ENCODE measurements at places on chromosomes 12 and 14.

DNA sequence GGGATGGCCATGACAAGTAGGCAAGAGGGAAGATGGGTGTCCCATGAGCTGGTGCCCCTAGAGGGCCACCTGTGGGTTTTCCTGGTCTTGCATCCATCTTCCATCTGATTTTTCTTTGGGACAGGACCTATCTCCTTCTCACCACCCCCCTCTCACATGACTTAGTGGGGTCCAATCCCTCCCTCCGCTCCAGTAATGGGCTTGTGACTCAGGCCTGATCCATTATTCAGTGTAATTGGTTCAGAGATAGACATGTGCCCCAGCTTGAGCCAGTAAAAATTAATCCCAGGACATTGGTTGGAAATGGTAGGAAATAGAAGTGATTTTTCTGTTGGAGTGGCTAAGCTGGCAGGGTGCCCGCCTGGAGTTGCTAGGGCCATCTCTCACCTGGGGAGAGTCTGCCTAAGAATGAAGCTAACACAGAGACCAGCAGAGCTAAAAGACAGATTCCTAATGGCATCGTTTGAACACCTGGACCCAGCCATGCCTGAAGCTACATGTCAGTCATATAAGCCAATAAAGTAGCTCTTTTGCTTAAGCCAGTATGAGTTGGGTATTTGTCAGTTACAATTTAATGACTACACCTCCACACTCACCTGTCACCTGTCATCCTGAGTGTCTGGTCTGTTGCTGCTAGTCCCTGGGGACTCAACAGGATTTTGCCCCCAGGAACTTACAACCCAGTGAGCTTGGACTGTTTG, 14.7 kb downstream of the RASAL1 start:
- no peaks in the 10 kb centered on the region for H3K4me1 ChIP-seq
- DNase-seq, result no peak
- H3K36me3 ChIP-seq, result no peaks in the 10 kb centered on the region
- H3K4me3 ChIP-seq, result no peak overlapping the region
- H3K27me3 ChIP-seq, result no peaks in the 10 kb centered on the region
- H3K27ac ChIP-seq, result no peak overlapping the region

DNA sequence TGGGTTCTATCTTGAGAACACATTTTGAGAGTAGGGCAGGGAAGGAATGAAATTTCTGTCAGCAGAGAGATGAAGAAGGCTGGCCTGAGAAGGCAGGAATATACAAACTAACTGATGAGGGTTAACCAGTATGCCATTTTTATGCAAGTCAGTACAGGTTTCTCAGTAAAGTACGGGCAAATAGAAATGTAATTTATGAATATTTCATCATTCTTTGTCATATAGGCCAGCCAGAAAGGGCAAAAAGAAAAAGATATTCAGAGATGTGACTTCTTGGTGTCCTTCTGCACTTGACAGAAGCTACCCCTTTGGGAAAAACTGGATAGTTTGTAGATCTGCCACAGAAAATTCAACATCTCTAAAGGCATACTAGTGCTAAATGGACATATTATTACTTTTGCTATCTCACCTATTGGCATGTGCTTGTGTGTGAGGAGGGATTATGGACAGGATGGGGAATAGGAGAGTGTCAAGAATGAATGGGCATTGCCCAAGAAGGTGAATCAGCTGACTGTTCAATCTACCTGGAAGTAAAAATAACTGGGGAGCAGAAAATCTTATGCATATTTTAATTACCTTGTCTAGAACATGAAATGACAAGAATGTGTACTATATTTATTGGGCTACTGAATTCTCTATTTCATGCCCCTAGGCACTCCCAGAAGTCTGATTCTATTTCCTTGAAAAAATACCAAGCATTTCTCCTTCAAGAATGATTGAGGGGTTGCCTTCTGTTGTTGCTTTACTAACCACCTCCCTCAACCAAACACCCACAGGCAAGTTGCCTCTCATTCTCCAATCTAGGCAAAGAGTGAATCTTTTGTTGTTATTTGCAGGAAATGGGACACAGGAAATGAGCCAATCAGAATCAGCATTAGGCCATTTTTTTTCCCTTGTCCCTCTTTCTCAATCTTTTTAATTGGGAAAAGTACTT, 175.1 kb upstream of the SLC38A2 start:
- DNase-seq, result no peak
- no peak overlapping the region for H3K27ac ChIP-seq
- H3K27me3 ChIP-seq, result no peaks in the 10 kb centered on the region

DNA sequence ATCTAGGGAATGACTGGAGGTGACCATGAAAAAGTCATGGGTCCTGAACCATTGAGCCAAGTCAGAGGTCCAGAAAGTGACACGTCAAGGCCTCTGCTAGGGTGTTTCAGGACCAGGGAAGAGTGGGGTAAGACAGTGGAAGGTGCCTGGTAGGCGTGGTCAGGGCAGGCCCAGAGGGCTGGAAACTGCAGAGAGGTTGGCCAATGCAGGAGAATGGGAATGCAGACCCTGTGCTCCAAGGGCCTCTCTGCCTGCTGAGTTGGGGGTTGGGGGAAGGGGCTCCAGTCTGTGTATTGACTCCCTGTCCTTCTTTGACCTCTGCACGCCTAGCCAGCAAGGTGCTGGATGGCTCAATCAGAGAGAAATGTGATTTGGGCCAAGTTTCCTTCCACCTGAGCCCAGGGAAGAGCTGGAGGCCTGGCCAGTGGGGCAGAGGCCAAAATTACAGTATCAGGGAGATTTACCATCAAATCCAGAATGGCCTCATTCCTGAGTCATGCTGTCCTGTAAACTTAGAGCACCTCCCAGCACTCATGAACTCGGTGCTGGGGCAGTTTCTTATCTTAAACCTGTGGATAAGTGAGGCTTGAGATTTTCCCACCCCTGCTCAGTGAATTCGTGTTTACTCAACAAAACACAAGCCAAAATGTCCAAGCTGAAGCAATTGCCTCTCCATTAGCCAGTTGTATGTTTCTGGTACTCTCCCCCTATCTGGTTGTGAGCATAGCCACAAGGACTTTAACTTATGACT, 24.4 kb downstream of the IRF2BPL start:
- no peaks in the 10 kb centered on the region for H3K27me3 ChIP-seq
- no peak for DNase-seq
- no peak overlapping the region for H3K27ac ChIP-seq
- peaks cover 10% of the 10 kb centered on the region for H3K4me1 ChIP-seq
- H3K4me3 ChIP-seq, result no peak overlapping the region

GRCh38 chr14:74763803-74764531, 851 bp downstream of the YLPM1 start:
- H3K4me1 ChIP-seq, result peaks cover 41% of the 10 kb centered on the region
- H3K4me3 ChIP-seq, result peak overlapping the region; percentile 84
- no peaks in the 10 kb centered on the region for H3K27me3 ChIP-seq
- H3K36me3 ChIP-seq, result no peaks in the 10 kb centered on the region
- peak overlapping the region; percentile 96 for H3K27ac ChIP-seq
- DNase-seq, result no peak

DNA sequence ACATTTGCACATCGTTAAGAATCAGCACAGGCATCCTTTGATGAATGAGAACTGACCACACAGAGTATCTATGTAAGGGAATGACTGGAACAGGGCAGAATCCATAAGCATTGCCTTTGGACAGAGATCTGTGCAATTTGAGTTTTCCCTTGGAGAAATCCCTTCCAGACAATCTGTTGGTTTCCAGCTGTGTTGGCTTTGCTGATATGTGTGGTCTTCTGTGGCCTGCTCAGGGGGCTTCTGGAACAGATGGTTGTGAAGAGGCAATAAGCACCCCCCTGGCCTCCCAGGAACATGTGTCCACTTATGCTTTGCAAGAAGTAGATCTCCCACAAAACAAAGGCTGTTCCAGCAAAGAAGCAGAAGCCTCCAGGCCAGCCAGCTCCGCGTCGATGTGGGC, 111.4 kb upstream of the TMEM132C start:
- H3K4me1 ChIP-seq, result no peaks in the 10 kb centered on the region
- H3K27me3 ChIP-seq, result no peaks in the 10 kb centered on the region
- no peak overlapping the region for H3K4me3 ChIP-seq
- H3K27ac ChIP-seq, result no peak overlapping the region

GRCh38 chr12:89247967-89248366, 104.3 kb downstream of the DUSP6 start:
- no peak overlapping the region for H3K4me3 ChIP-seq
- no peaks in the 10 kb centered on the region for H3K27me3 ChIP-seq
- no peak overlapping the region for H3K27ac ChIP-seq
- no peaks in the 10 kb centered on the region for H3K36me3 ChIP-seq
- no peak for DNase-seq
- H3K4me1 ChIP-seq, result peaks cover 22% of the 10 kb centered on the region

DNA sequence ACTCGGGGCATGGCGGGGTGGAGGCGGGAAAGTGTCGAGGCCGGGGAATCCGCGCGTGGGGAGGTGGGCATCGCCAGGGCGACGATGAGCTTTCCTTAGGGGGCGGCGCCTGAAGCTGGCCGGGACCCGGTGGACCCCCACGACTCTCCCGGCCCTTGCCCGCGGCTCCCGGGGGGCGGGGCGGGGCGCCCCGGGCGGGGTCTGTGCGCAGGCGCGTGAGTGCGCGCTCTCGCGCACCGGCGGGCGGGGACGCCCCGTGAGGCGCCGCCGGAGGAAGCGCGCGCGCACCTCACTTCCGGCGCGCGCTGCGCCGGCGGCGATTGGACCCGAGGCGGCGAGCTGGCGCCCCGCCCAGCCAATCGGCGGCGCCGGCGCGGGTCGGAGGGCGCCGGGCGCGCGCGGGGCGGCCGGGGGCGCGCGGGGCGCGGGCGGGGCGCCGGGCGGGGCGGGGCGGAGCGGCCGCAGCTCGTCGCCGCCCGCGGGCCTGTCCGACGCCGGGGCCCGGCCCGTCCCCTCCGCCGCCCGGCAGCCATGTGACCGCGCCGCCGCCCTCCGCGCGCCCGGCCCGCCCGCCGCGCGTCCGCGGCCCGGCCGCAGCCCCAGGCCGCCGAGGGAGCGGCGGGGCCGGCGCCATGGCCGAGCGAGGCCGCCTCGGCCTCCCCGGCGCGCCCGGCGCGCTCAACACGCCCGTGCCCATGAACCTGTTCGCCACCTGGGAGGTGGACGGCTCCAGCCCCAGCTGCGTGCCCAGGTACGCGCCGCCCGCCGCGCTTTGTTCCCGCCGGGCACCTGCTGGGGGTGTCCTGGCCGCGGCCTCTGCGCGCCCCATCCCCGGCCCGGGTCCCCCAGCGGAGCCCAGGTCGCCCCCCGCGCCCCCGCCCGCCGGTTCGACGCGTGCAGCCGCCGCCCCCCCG, at the start of gene PACS2:
PACS2 (plus strand) TSS at position 462 of the 914 bp plus-strand sequence; CDS start at position 633, 171 bp downstream.
- H3K27me3 ChIP-seq, result no peaks in the 10 kb centered on the region
- peak; percentile 71 for DNase-seq
- H3K4me1 ChIP-seq, result peaks cover 27% of the 10 kb centered on the region
- peak within 1 kb of the TSS; percentile 31 for H3K27ac ChIP-seq
- peak within 1 kb of the TSS; percentile 61 for H3K4me3 ChIP-seq

- no peak overlapping the region for H3K4me3 ChIP-seq
- H3K4me1 ChIP-seq, result no peaks in the 10 kb centered on the region
- H3K27ac ChIP-seq, result no peak overlapping the region
- H3K27me3 ChIP-seq, result no peaks in the 10 kb centered on the region
Observed at GRCh38 chr12:24822121-24822899, 126.6 kb downstream of the BCAT1 start.

DNA sequence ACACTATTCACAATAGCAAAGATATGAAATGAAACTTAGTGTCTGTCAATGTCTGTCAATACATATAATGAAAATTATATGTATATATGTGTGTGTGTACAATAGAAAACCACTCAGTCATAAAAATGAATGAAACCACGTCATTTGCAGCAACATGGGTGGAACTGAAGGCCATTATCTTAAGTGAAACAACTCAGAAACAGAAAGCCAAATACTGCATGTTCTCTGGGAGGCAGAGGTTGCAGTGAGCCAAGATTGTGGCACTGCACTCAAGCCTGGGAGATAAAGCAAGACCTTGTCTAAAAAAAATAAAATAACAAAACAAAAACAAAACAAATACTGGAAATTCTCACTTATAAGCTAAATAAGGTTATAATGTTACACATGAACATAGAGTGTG, 16.7 kb upstream of the E2F7 start:
- H3K27me3 ChIP-seq, result no peaks in the 10 kb centered on the region
- H3K36me3 ChIP-seq, result no peaks in the 10 kb centered on the region
- no peaks in the 10 kb centered on the region for H3K4me1 ChIP-seq
- no peak overlapping the region for H3K4me3 ChIP-seq
- no peak overlapping the region for H3K27ac ChIP-seq

GRCh38 chr14:103634156-103634555, 5.1 kb downstream of the KLC1 start:
- no peak overlapping the region for H3K27ac ChIP-seq
- H3K27me3 ChIP-seq, result no peaks in the 10 kb centered on the region
- H3K36me3 ChIP-seq, result peaks cover 3% of the 10 kb centered on the region
- DNase-seq, result no peak

DNA sequence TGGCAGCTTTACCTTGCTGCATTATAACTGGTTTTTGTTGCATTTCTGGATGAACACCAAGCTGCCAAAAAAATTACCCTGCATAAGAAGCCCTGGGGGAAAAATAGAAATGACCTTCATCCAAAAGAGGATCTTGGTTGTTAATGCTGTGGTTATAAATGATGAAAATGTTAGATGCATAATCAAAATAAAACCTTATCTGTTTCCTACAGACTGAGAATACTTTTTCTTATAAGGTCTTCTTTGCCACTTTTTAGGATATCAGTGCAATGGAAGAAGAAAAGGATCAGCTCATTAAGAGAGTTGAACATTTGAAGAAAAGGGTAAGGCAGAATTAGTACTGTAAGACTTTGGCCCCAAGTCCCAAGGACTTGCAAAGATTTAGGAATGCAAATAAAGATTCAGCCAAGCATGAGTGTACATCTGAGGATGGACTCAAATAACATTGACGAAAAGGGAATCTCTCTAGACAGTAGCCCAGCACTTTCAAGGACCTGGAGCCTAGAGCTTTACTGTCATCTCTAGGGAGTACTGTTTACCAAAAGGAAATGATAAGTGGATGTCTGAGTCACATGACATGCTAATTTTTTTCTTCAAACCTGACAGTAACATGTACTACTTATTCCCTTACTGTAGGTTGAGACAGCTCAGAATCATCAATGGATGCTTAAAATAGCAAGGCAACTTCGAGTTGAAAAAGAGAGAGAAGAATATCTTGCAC, 10.7 kb downstream of the IFT81 start:
- H3K36me3 ChIP-seq, result no peaks in the 10 kb centered on the region
- no peak overlapping the region for H3K4me3 ChIP-seq
- DNase-seq, result no peak
- no peaks in the 10 kb centered on the region for H3K27me3 ChIP-seq
- H3K27ac ChIP-seq, result no peak overlapping the region

- no peak for DNase-seq
- peaks cover 10% of the 10 kb centered on the region for H3K4me1 ChIP-seq
- H3K4me3 ChIP-seq, result no peak overlapping the region
- no peaks in the 10 kb centered on the region for H3K27me3 ChIP-seq
Observed at GRCh38 chr12:109482894-109483293, 5.5 kb downstream of the UBE3B start.

DNA sequence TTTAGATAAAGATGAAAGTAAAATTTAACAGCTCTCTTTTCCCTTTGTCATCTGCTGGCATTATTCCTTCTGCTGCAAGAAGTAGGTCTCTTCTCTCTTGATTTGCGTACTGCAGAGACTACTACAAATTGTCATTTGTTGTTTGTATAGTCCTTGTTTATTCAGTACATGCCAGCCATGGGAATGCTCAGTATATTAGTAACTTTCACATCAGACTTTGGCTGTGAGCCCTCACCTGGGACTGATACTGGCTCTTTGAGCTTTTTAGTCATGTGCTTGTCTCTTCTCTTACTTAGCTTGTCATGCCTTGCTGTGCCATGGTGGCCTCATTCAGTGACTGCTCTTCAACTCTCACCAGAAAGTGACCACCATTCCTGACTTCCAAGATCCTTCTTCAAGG, 169.8 kb downstream of the PRKCH start:
- H3K4me3 ChIP-seq, result no peak overlapping the region
- no peak overlapping the region for H3K27ac ChIP-seq
- H3K4me1 ChIP-seq, result peaks cover 49% of the 10 kb centered on the region

GRCh38 chr14:30648471-30648870, 26.4 kb downstream of the SCFD1 start:
- H3K27ac ChIP-seq, result no peak overlapping the region
- H3K36me3 ChIP-seq, result peaks cover 75% of the 10 kb centered on the region
- H3K27me3 ChIP-seq, result no peaks in the 10 kb centered on the region
- no peaks in the 10 kb centered on the region for H3K4me1 ChIP-seq
- DNase-seq, result no peak

All from CD4-positive, alpha-beta T cell (primary cell).